ENCODE measurements at places on chromosomes 1 and 21. TPM values are rescaled to one million over a fixed set of nuclear protein-coding genes. Genes with fewer than 3 reads are reported as not detected.

Gene MRPL55
- total RNA-seq = 72.3 TPM

DNA sequence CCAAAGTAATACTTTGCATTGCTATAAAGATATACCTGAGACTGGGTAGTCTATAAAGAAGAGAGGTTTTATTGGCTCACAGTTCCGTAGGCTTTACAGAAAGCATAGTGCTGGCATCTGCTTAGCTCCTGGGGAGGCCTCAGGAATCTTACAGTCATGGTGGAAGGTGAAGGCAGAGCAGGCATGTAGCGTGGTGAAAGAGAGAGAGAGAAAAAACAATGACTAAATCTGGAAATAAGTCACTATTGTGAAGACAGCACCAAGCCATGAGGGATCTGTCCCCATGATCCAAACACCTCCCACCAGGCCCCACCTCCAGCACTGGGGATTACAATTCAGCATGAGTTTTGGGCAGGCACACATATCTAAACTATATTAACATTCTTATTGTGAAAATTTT, 30.4 kb downstream of the SLC30A7 start:
- no peak for DNase-seq

Gene UTS2
- total RNA-seq = not detected

Gene LRIF1
- 17.9 TPM for total RNA-seq

- DNase-seq = no peak
Measured at GRCh38 chr1:47696404-47696736, 258.5 kb downstream of the FOXD2 start.

DNA sequence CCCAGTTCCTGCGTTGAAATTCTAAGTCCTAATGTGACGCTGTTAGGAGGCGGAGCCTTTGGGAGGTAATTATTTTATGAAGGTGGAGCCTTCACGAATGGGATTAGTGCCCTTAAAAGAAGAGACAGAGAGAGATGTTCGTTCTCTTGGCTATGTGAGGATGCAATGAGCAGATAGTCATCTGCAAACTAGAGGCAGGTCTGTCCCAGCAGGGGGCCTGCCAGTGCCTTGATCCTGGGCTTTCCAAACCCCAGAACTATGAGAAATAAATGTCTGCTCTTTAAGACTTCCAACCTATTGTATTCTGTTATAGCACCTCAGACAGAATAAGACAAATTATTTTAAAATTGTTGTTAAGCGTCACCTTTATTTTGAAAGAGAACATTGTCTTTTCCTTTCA, 123.1 kb upstream of the KCNJ6 start:
- no peak for DNase-seq

Gene HENMT1
- total RNA-seq = 10.6 TPM

- no peak for DNase-seq
Measured at GRCh38 chr1:180397175-180397574, 105.2 kb downstream of the ACBD6 start.

- DNase-seq = no peak
Measured at GRCh38 chr1:25447547-25447946, 16.9 kb downstream of the MACO1 start.

GRCh38 chr1:54699936-54700525, 15.6 kb upstream of the TTC4 start:
- no peak for DNase-seq

DNA sequence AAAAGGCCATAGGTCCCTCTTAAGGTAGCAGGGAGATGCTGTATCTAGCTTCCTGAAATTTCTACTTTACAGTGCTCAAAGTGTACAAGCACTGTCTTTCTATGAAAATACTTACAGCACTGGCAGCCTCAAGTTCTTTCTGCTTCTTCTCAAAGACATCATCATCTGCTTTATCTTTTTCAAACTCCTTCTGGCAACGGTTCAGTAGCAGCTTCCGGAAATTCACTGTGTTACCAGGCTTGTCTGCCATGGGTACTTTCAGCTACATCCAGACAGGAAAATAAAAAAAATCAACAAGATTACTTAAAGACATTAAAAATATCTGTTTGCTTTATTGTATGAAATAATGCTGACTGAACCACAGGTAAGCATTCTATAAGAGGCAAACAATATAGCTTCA, 77.9 kb upstream of the HP1BP3 start:
- no peak for DNase-seq

Gene IRF6
- 44.1 TPM for total RNA-seq

DNA sequence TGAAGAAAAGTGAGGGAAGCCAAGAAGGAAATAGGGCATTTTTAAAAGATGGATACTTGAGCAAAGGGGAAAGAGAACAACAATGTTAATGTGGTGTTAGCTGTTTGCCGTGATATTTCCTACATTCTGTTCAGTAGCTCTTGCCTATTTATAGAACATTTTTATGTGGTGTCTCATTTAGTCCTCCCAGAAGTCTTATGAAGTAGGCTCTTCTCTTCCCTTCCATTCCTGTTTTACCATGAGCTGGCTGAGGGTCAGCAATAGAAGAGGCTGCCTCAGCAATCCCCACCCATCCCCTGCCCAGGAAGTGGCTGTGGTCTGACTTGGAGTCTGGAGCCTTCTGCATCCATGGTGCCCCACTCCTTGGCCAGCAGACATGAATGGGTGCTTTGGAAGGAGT, 60.1 kb downstream of the KIAA0040 start:
- DNase-seq = no peak

Data from Calu3 (cell line).